ENCODE measurements at places on chromosomes 5 and 9.

GRCh38 chr5:1366514-1366913 lies 21.6 kb upstream of the CLPTM1L start:
- peaks cover 43% of the 10 kb centered on the region for H3K27me3 ChIP-seq
- no peak overlapping the region for H3K4me3 ChIP-seq

DNA sequence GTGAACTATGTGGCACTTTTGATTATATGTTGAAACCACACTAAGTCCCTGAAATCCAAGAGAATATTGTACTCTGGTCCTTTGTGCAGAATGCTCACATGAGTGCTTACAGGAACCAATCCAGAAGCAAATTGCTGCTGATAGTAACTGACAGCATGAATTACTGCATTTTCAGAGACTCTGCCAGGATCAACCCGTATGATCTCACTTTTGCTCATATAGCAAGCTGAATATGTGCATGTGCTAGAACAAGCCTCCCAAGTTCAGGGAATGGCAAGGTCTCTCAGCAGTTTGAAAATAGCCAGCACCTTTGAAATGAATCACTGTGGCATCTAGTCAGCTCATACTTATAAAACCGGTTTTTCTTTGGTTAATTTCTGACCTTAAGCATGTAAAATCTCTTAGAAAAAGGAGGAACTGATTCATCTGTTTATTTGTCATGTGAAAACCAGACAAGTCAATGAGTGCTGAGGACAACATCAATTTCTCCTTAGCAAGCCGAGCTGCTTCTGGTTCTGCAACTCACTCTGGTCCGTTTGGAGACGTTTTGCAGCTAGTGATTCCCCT lies 215.7 kb upstream of the ELL2 start:
- peak; percentile 91 for DNase-seq
- no peaks in the 10 kb centered on the region for H3K27me3 ChIP-seq
- H3K4me1 ChIP-seq, result peaks cover 19% of the 10 kb centered on the region
- no peak overlapping the region for H3K4me3 ChIP-seq
- no peaks in the 10 kb centered on the region for H3K36me3 ChIP-seq

- H3K27ac ChIP-seq, result no peak overlapping the region
- no peak for DNase-seq
- H3K4me1 ChIP-seq, result no peaks in the 10 kb centered on the region
- H3K4me3 ChIP-seq, result no peak overlapping the region
- H3K36me3 ChIP-seq, result no peaks in the 10 kb centered on the region
These were observed 281.2 kb downstream of the BRINP1 start for GRCh38 chr9:119088002-119088547.

- peaks cover 3% of the 10 kb centered on the region for H3K4me1 ChIP-seq
- H3K27ac ChIP-seq, result peak within 1 kb of the TSS; percentile 97
- DNase-seq, result no peak
- H3K27me3 ChIP-seq, result no peaks in the 10 kb centered on the region
- H3K4me3 ChIP-seq, result peak within 1 kb of the TSS; percentile 65
These were observed at the start of gene RNF38 for GRCh38 chr9:36399980-36400331. Gene RNF38 (minus strand): TSS chr9:36400269. CDS start chr9:36400108, 161 bp downstream.

- no peak overlapping the region for H3K4me3 ChIP-seq
- no peaks in the 10 kb centered on the region for H3K36me3 ChIP-seq
- no peak overlapping the region for H3K27ac ChIP-seq
- H3K4me1 ChIP-seq, result no peaks in the 10 kb centered on the region
- no peak for DNase-seq
These were observed 904.5 kb downstream of the NR2F1-AS1 start for GRCh38 chr5:92676215-92677165.

GRCh38 chr9:11933926-11934325 lies 759.3 kb upstream of the TYRP1 start:
- DNase-seq, result peak; percentile 1
- H3K27me3 ChIP-seq, result no peaks in the 10 kb centered on the region
- H3K4me3 ChIP-seq, result no peak overlapping the region

DNA sequence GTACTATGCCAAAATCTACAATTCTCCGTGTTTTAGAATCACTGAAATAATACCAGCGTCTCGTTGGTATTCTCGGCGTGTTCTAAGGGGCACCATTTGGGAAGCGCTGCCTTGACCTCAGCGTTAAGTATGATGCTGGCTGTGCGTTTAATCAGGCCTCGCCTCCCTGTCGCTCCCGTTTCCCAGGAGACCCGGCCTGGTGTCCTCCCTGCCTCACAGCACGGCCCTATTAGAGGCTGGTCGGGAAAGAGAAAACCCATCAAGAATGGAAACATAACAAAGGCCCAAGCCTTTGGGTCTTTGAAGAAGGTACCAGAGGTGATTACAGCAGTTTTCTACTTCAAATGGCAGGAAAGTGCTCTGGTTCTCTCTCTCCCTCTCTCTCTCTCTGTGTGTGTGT lies 30.0 kb downstream of the GFPT2 start:
- H3K27ac ChIP-seq, result no peak overlapping the region
- no peak overlapping the region for H3K4me3 ChIP-seq
- H3K4me1 ChIP-seq, result peaks cover 5% of the 10 kb centered on the region
- no peak for DNase-seq
- H3K36me3 ChIP-seq, result peaks cover 3% of the 10 kb centered on the region
- H3K27me3 ChIP-seq, result no peaks in the 10 kb centered on the region

DNA sequence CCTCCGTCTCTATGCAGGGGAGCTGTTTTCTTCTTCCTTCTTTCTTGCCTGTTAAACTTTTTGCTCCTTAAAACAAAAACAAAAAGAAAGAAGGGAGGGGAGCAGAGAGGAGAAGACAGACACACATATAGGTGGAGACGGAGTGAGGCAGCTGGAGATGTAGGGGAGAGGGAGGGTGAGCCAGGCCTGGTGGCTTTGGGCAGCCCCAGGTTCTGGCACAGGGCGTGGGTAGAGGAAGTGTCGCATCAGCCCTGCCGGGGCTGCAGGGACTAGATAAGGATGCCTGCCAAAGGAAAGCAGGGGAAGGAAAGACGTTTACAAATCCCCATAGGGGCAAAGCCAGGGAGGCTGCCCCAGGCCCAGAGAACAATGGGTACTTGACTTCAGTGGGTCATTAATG lies 38.7 kb upstream of the PTGS1 start:
- no peak overlapping the region for H3K27ac ChIP-seq
- no peaks in the 10 kb centered on the region for H3K36me3 ChIP-seq
- DNase-seq, result no peak
- no peaks in the 10 kb centered on the region for H3K4me1 ChIP-seq

DNA sequence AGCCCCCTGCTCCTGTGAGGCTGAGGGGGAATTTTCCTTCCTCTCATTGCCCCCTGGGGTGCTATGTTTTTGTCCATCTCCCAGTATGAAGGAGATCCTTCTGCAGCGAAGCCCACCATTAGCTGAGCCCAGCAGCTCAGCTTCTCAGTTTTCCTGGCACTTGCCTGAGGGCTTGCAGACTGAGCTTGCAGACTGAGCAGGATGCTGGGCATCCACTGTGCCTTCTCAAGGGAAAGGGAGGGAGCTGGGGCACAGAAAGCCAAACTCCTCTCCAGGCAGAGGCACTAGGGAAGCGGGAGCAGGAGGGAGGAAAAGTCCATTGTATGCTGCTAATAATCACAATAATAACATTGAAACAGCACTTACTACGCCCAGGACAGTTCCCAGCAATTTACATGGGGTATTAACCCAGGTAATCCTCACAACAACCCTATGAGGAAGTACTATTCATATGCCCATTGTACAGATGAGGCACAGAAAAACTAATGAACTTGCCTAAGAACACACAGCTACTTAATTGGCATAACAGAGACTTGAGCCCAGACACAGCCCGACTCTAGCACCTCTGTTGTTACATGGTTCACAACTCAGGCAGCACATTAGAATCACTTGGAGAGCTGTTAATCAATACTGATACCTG lies 86.9 kb upstream of the SSBP2 start:
- H3K36me3 ChIP-seq, result no peaks in the 10 kb centered on the region
- no peaks in the 10 kb centered on the region for H3K27me3 ChIP-seq
- H3K27ac ChIP-seq, result no peak overlapping the region
- no peak for DNase-seq

- H3K36me3 ChIP-seq, result no peaks in the 10 kb centered on the region
- peak; percentile 86 for DNase-seq
- no peak overlapping the region for H3K4me3 ChIP-seq
- no peak overlapping the region for H3K27ac ChIP-seq
- no peaks in the 10 kb centered on the region for H3K27me3 ChIP-seq
- no peaks in the 10 kb centered on the region for H3K4me1 ChIP-seq
These were observed 101.7 kb downstream of the CDH18 start for GRCh38 chr5:19886123-19886917.

GRCh38 chr5:80059354-80059980 lies 24.3 kb downstream of the THBS4 start:
- no peaks in the 10 kb centered on the region for H3K36me3 ChIP-seq
- H3K27me3 ChIP-seq, result peaks cover 2% of the 10 kb centered on the region
- no peaks in the 10 kb centered on the region for H3K4me1 ChIP-seq
- no peak overlapping the region for H3K4me3 ChIP-seq
- no peak for DNase-seq
- H3K27ac ChIP-seq, result no peak overlapping the region

DNA sequence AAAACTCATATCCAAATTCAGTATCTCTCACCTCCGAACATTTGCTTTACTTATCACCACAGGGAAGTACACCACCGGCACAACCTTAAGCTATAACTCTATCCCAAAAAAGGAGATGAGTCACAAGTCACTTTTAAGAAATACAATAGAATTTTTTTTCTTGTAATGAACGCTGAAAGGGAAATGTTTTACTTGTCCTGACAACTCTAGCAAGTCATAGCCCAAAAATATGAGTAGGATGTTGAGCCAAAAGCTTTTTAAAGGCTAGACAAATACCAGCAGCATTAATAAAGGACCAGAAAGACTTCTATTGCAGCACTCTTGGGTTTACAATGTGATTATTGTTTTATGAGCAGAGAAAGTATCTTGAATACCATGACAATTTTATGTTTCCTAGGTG lies 147.3 kb upstream of the FST start:
- no peak overlapping the region for H3K4me3 ChIP-seq
- DNase-seq, result peak; percentile 69
- H3K36me3 ChIP-seq, result no peaks in the 10 kb centered on the region
- H3K4me1 ChIP-seq, result peaks cover 21% of the 10 kb centered on the region
- H3K27ac ChIP-seq, result peak overlapping the region; percentile 45

DNA sequence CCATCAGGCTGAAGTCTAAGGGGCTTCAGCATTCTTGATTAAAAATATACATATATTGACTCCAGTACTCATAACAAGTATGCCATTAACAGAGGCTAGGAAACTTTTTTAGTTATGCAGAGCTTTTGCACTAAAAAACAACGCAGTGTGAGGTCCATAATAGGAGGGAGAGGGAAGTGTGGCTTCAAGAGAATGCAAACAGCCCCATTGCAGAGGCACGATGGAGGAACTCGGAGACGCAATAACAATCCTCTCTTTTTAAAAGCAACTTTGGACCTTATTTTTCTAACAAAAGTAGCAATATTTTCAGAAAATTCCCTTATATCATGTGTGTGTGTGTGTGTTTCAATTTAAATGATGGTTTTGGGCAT lies 150.0 kb upstream of the PTCH1 start:
- H3K36me3 ChIP-seq, result no peaks in the 10 kb centered on the region
- H3K27ac ChIP-seq, result no peak overlapping the region
- no peak overlapping the region for H3K4me3 ChIP-seq
- peaks cover 10% of the 10 kb centered on the region for H3K27me3 ChIP-seq
- no peaks in the 10 kb centered on the region for H3K4me1 ChIP-seq

- H3K27me3 ChIP-seq, result no peaks in the 10 kb centered on the region
- H3K4me1 ChIP-seq, result peaks cover 3% of the 10 kb centered on the region
- peak overlapping the region; percentile 73 for H3K27ac ChIP-seq
- H3K4me3 ChIP-seq, result peak overlapping the region; percentile 93
These were observed 577 bp downstream of the TUT7 start for GRCh38 chr9:86353655-86354010.

DNA sequence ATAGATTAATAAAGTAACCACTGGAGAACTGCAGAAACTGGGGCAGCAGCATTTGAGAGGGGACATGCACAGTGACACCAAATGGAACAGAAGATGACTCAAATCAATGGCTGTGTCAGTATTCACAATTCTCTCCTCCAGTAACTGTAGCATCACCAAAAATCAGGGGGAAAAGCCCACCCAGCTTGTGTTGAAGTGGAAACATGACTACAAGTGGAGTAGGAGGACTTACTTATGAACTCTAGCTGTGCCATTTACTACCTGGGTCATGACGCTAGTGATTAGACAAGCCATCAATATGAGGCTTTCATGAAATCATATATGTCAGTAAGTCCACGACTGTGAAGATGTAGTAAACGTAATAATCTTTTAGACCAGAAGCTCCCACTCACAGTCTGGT lies 199.8 kb upstream of the PTGER4 start:
- no peaks in the 10 kb centered on the region for H3K4me1 ChIP-seq
- no peak overlapping the region for H3K27ac ChIP-seq
- no peak overlapping the region for H3K4me3 ChIP-seq
- H3K27me3 ChIP-seq, result no peaks in the 10 kb centered on the region
- no peak for DNase-seq

DNA sequence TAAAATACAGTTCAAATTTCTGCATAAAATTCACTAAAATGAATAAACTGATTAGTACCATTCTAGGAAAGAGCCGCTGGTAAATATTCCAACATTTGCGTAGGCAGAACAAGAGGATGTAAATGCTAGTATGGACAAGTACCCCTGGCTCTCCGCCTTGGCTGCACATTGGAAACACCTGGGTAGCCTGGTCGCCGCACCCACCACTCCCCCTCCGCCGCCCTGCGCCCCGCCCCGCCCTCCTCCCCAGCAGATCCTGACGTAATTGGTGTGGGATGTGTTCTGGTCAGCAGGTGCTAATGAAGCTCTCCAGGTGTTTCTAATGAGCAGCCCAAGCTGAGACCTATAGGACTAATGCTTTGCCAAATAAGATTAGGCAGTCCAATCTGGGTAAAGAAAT lies 225.7 kb downstream of the FRMD3 start:
- no peaks in the 10 kb centered on the region for H3K27me3 ChIP-seq
- H3K27ac ChIP-seq, result no peak overlapping the region
- no peak for DNase-seq

DNA sequence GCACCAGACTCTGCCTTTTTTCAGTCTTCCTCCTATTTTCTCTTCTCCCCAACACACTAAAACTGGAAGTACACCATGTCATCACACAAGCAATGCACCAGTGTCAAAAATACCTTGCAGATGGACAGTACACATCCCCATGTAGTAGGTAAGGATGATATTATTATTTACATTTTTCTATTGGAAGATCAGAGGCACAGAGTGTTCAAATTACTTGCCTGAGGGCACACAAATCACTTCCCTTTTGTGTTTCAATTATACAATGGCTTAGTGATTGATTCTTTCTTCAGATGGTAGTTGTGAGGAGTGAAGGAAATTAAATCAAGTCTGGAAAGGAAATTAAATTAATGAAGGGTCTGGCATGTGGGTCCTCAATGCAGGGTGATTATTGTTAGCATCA lies 39.6 kb downstream of the CTSL start:
- no peak overlapping the region for H3K4me3 ChIP-seq
- DNase-seq, result no peak
- peaks cover 11% of the 10 kb centered on the region for H3K27me3 ChIP-seq
- no peaks in the 10 kb centered on the region for H3K4me1 ChIP-seq
- H3K36me3 ChIP-seq, result no peaks in the 10 kb centered on the region
